Right renal cortex interstitium (tissue), 3 donors: ENCODE measurements at places on chromosomes 2 and 18. TPM values are rescaled to one million over a fixed set of nuclear protein-coding genes. Genes with fewer than 3 reads are reported as not detected.

The ATP6V1C2 gene
- polyA plus RNA-seq = 7.3 TPM

- DNase-seq = no peak
Observed at GRCh38 chr2:239684271-239684810, 283.5 kb upstream of the HDAC4 start.

- DNase-seq = no peak
Observed at GRCh38 chr18:58687871-58688308, 16.6 kb downstream of the MALT1 start.

- DNase-seq = no peak
Observed at GRCh38 chr2:133849341-133849740, 281.1 kb upstream of the NCKAP5 start.

DNA sequence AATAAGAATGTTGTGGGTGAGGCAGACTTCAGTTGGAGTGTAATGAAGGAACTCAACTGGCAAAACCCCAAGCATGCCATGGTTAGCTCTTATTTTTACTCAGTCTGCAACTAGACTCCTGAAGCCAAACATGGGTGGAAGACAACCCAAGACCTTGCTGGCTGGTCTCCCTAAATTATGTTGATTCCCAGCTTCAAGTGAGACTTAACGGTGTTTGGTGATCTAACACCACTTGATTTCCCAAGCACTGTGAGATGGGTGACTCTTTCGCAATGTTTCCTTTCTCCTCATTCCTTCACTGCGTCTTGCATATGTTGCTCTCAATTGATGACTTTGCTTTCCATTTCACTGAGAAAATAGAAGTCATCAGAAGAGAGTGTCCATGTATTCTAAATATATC, 693.1 kb downstream of the DCC start:
- DNase-seq = no peak
